ENCODE measurements at places on chromosomes 12 and 14.
A peak's percentile ranks its signal among the peaks of the same experiment; 100 is the strongest.

DNA sequence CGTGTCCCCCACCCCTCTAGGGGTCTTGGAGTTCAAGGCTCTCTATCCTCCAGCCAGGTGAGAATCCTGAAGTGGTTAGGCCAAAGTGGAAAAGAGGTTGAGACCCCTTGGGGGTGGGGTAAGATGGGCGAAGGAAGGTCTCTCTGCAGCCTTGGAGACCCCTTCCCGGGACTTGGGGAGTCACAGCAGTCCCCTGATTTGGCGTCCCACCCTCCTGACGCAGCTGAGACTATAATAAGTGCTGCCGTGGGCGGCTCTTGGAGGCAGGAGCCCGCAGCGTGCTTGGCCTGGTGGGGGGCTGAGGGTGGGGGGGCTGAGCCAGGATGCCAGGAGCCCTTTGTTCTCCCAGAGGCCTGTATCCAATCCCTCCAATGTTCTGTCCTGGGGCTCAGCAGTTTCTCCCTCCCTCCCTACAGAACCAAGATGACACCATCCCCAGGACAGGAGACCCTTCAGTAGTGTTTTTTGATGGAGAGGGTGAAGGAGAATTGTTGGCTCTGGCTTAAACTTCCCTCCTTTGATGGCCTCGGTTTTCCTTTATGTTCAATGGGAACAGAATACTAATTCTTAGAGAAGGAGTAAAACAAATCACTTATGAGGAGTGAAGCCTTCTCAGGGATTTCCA lies 1.5 kb upstream of the AGAP2 start:
- no peak for DNase-seq

- no peak for DNase-seq
Observed at GRCh38 chr12:43482311-43483085, 69.5 kb downstream of the ADAMTS20 start.

GRCh38 chr12:105825141-105825540 lies 313.6 kb downstream of the NUAK1 start:
- DNase-seq: no peak

DNA sequence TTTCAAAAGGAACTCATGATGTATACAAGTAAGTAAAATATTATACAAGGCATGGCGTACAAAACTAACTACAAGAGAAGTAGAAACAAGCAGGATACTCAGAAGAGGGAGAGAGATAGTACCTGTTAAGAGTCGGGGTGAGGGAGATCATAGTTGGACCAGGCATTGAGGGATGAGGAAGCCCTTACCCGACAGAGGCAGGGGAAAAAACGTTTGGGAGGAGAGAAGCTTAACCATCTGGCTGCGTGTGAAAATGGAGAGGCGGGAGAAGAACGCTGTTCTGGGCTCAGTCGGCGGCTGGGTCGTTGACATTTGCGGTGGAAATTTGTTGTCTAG lies 575 bp upstream of the FMNL3 start:
- no peak for DNase-seq

DNA sequence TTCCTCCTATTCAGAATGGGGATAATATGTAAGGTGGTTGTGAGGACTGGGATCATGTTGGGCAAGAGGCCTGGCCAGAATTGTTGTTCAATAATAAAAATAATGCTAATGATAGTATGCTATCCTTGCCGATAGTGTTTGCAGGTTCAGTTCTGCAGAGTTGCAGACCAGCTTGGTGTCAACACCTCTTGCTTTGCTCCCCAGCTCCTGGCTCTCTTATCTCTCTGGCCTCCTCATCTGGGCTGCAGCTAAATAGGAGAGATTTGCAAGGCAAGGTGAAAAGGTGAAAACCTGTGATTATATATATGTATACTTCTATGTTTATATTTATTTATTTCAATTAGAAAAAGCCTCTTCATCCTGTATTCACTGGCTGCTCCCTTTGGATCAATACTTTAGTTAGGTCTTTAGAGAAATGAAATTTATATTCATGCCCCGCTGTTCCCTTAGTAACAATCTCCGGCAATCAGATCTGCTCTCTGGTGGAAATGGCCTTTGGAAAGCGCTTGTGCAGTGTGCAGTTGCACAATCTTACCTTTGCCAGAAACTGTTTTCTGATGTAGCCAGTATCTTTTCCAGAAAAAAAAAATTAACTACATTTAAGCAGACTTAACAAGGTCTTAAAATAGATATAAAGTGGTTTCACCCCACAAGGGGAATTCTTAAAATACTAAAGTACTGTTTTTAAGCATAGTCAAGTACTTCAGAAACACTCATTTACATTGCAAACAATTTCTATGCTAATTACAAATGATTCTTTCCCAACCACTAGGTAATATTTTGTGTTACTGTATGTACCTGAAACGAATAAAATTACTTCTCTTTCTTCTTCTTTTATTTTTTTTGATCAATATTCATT lies 19.1 kb upstream of the ACVR1B start:
- DNase-seq: no peak

DNA sequence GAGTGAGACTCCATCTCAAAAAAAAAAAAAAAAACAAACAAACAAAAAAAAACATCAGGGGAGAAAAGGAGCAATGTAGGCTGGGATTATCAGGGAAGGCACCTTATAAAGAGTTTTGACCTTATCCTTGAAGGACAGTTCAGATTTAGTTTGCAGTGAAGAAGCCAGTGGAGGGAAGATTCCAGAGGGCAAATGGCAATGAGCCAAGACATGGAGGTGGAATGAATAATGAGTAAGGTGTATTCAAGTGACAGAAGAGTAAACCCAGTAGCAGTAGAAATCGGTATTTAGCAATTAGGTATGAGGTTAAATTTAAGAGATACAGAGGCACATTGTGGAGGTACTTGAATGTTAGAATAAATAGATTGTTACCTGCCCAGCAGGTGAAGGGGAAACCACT lies 2.2 kb upstream of the DUSP16 start:
- no peak for DNase-seq

- no peak for DNase-seq
Observed at GRCh38 chr14:89288114-89288513, 128.9 kb downstream of the FOXN3 start.

GRCh38 chr12:116542345-116542956 lies 16.7 kb upstream of the MAP1LC3B2 start:
- no peak for DNase-seq

GRCh38 chr12:1629338-1630132 lies 504 bp downstream of the WNT5B start:
- no peak for DNase-seq

DNA sequence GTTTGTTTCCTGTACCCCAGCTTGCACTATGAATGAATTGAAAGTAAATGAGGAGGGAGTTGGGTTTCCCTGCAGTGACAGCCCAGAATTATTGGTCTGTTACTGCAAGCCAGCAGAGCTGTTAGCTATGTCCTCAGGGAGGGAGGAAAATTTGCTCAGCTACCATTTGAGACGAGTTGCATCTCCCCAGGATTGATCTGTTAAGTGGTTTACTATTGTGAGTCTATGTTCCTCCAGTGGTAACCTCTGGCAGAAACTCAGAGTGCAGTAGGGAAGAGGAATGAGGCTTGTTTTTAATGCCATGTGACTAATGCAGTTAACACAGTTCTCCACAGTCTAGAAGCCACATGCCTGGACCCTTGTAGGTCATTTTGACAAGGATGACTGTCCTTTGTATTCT lies 173.9 kb downstream of the SLC15A4 start:
- no peak for DNase-seq

DNA sequence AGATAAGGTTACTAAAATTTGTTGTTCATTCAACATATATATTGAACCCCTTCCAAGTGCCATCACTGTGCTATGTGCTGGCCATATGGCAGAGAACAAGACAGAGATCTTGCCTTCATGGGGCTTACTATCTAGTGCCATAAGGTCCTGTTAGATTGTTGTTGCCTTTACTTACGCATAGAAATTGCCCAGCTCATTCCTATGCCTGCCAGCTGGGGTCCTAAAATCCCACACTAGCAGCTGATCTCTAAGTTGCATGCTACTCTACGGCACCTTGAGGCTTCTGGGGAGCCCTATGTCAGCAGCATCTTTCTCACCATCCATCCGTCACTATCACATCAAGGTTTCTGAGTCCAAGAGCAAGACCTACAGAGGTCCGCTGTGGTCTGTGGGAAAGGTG lies 1.4 kb upstream of the KCNK10 start:
- DNase-seq: no peak

GRCh38 chr12:128796439-128797118 lies 27.2 kb downstream of the SLC15A4 start:
- no peak for DNase-seq

DNA sequence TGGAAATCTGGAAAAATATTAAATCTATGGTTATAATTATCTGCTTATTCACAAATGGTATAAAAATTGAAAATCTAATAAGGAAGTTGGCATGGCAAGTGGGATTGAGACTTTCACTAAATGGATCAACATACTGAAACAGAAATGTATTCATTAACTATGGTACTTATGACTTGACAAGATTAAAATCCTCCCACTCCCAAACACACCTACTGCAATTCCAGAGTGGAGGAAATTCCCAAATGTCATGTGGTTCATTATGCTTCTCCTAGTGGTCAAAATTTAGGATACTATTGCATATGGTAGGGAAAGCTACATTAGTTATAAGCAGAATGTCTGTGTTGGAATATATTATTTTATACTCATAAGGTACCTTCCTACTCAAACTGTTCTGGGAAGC lies 265.3 kb upstream of the PRICKLE1 start:
- no peak for DNase-seq

- DNase-seq: peak; percentile 35
Observed at GRCh38 chr12:56593909-56594621, 36.1 kb downstream of the BAZ2A start.

DNA sequence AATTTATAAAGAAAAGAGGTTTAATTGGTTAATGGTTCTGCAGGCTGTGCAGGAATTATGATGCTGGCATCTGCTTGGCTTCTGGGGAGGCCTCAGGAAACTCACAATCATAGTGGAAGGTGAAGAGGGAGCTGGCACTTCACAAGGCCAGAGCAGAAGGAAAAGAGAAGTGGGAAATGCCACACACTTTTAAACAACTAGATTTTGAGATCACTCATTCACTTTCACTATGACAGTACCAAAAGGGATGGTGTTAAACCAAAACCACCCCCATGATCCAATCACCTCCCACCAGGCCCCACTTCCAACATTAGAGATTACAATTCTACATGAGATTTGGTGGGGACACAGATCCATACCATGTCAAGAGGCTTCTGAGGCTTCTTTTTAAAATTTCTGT lies 62.6 kb downstream of the SLC38A4 start:
- DNase-seq: no peak

All from GM18507 (cell line).